LNCaP clone FGC (cell line): ENCODE measurements at places on chromosomes 6 and 20.

- DNase-seq, result no peak
These were observed 103.6 kb downstream of the PDE7B start for GRCh38 chr6:135955099-135955498.

DNA sequence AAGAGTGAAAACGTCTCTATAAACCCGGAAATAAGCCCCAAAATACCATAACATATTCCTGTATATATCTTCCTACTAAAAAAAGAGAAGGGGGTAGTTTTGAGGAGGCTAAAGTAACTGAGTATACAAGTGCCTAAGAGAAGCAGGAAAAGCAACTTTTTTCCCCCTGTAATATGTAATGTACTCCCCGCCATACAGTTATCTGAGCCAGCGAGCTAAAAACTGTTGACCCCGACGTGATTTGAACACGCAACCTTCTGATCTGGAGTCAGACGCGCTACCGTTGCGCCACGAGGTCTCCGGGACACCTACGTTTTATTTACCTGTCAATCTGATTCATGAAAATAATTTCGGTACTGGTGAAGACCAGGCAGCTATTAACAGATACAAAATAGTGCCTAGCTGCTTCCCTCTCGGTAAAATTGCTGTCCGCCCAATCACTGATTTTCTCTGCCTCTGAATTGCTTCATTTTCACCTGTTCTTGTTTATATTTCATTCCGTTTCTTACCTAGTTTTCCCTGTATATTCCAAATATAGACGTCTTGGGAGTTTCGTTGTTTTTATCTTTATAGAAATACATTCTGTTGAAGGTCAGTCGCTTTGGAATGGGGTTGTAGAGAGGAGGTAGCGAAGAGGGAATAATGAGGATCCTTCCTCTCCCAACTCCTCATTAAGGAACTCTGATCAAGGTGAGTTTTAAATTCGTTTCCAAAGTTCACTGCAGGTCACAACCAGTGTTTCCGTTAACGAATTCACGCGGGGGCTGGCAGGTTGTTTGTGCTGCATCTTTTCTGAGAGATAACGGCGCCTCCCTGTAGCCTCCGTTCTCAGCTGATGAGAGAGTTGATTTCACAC is 33.6 kb upstream of the BTN3A2 start:
- DNase-seq, result no peak

DNA sequence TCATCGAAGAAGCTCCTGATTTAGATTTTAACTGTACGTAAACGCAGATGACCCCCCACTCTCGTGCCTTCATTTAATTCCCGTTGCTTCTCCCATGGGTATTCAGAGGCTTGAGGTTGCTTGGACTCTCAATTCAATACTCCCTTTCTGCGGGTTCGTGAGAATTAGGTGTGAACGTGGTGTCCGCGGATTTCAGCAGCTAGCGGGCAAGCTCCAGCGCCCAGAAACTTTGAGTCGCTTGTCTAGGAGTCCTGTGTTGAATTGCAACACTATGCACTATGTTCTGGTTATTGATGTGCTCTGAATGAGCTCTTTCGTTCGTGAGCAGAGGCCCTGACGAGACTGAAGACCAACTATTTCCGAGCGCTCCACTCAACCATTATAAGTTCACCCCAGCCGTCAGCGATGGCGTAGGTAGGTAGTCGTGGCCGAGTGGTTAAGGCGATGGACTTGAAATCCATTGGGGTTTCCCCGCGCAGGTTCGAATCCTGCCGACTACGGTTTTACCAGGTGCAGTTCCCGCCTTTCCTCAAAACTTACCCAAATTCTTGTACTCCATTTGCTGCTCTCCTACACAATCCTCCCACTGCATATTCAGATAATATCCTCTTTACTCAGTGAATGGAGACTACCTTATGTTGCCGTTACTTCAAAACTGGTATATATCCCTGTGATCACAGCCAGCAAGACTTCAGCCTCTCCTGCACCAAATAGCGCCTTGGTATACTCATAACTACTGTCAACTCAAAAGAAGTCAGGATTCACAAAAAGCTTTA is 72.6 kb upstream of the ZNF184 start:
- peak; percentile 38 for DNase-seq

DNA sequence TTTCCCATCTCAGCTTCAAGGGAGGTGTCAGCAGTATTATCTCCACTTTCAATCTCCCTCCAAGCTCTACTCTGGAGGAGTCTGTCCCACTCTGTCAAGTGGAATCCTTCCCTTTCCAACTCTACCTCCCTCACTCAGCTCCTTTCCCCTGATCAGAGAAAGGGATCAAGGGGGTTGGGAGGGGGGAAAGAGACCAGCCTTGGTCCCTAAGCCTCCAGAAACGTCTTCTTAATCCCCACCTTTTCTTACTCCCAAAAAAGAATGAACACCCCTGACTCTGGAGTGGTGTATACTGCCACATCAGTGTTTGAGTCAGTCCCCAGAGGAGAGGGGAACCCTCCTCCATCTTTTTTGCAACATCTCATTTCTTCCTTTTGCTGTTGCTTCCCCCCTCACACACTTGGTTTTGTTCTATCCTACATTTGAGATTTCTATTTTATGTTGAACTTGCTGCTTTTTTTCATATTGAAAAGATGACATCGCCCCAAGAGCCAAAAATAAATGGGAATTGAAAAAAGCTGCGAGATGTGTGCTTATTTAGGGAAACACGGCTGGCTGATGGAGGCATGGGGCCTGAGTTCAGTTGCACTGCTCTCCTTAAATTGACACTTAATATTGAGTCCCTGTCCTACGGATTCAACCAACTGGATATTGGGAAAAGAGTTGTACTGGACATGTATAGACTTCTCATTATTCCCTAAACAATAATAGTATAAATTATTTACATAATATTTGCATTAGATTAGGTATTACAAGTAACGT is 4.9 kb downstream of the TUBB start:
- DNase-seq, result no peak

DNA sequence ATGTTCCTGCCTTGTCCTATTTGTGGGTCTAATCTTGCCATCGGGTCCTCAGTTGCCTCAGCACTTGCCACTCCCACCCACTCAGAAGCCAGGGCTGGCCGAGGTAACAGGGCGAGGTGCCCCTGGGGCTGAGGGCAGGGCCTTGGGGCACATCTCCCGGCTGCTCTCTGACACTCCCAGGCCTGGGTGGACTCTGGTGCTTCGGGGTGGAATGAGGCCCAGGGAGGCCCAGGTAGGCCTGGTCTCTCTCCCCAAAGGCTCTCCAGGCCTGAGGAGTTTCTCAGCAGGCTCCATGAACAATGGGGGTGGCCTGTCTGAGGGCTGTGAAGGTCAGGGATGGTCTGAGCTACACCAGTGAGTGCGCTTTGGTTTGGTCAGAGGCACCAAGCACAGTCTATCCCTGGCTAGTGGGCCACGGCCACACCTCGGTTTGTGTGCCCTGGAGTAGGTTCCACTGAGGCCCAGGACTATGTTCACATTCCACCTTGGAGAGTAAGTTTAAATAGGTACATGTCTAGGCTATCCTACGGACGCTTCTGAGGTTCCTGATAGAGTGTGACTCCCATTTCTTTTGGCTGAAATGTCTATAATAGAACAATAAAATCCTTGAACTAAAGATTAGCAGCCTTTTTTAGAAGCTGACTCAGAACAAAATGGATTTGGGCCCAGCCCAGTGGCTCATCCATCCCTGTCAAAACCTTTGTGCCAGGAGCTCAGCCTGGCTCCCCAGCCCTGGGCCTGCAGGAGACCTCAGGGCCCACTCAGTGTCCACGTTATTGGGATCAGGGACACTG is 78.8 kb downstream of the SLC24A3 start:
- no peak for DNase-seq

- no peak for DNase-seq
These were observed 1.5 kb upstream of the CRIP3 start for GRCh38 chr6:43310134-43310533.

GRCh38 chr20:63543733-63544132 is 3.8 kb downstream of the SRMS start:
- no peak for DNase-seq
